IPS DF 19.7 (cell line): ENCODE measurements at places on chromosomes 11 and 22.

DNA sequence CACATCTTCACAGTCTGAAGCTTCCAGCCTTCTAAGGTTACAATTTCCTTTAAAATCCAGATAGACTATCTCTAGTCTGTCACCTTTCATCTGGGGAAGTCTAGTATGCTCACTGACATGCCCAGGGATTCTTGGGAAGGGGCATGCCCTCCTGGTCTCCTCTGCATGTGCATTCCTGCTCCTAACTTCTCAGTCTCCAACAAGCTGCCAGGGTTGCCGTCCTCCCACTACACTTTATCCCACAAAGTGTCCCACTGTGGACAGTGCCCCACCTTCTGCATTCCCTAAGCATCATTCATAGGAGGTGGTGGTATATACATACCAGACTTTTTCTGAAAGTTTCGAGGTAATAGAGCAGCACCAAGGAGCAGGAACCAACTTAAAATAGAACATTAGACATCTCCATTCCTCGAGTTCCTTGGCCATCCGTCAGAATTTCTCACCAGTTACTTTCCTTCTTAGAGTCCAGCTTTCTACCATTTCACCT, 28.7 kb downstream of the EIF3F start:
- DNase-seq = no peak

GRCh38 chr11:413120-414081, 1.4 kb downstream of the SIGIRR start:
- DNase-seq = no peak

- DNase-seq = no peak
These were observed 581.4 kb downstream of the KCNA4 start for GRCh38 chr11:29435421-29435820.

DNA sequence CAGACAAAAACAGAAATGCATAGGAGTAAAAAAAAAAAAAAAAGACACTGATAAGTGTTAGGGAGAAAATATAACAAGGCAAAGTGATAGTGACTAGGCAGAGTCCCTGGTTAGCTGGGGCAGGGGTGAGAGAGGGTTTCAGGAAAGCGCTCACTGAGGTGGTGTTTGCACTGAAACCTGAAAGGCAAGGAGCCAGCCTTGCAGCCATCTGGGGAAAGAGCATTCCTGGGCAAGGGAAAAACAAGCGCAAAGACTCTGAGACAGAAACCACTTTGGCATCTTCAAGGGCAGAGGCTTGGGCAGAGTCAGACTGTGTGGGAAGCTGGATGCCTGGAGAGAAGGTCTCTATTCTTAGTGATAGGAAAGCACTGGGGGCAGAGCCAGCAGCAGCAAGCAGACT, 14.5 kb downstream of the CLMP start:
- DNase-seq = no peak

DNA sequence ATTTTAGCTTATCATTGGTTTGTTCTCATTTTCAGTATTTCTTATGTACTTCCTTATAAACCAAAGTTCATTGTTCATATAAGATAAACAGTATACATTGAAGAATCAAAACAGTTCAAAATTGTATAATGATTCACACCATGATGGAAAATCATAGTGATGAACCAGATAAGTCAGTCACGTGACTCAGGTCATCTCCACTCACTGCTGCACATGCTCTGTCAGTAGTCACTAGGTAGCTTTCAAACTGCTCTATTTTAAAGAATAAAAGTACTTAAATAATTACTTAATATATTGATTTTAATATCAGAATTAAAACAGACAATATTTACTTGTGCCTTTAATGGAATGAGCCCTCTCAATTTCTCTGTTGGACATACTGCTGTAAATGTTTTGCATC, 37.5 kb downstream of the PDHX start:
- no peak for DNase-seq

DNA sequence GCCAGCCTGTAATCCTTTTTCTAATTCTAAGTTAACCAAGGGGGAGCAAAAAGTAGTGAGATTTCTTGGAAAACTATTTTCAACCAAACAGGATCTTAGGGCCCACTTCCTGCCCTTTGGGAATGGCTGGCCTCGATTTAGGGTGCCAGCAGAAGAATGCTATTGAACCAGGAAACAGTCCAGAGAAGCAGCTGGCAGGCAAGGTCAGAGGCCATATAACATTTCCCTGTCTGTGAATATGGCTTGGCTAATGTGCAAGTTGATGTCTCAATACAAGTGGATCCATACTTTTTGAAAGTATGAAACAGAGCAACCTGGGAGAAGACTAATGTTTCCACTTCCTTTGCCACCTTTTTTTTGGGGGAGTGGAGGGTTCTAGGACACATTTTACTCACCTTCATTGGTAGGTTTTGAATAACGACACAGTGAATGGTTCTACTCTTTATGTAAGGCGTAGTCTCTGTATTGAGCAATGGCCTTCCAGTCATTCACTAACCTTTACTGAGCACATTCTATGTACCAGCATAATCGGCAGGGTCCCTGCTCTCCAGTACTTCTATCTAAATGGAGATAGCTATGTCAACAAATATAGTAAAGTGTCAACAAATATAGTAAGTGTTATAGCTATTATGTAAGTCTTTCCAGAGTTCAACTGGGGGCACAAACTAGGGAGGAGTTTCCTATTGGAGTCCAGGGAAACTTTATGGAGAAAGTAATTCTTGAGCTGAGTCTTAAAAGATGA, 34.2 kb upstream of the RRM1 start:
- DNase-seq = no peak

GRCh38 chr22:20748731-20749428, 25.0 kb upstream of the SERPIND1 start:
- DNase-seq = no peak

GRCh38 chr11:96154802-96155520, 188.0 kb downstream of the MAML2 start:
- no peak for DNase-seq

GRCh38 chr11:6455070-6455469, 14.3 kb upstream of the HPX start:
- DNase-seq = no peak

DNA sequence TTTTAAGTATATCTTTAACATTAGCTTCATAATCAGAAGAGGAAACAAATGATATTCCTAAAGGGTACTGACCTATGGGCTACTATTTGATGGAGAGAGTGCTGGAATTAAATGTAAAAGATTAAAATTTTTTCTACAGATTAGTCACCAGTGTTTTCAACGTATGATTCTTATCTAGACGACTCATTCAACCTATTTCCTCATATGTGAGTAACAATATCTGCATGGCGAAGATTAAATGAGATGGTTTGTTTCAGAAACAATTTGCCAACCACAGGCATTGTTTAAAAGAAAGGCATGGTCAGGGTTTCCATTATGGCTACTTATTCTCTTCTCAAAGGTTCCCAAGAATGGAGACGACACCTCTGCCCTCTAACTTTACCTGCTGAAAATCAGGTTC, 20.4 kb downstream of the OR56B4 start:
- no peak for DNase-seq

GRCh38 chr11:41351825-41352224, 107.6 kb downstream of the LRRC4C start:
- no peak for DNase-seq

- DNase-seq = no peak
These were observed 146.1 kb upstream of the C11orf87 start for GRCh38 chr11:109275931-109276330.

DNA sequence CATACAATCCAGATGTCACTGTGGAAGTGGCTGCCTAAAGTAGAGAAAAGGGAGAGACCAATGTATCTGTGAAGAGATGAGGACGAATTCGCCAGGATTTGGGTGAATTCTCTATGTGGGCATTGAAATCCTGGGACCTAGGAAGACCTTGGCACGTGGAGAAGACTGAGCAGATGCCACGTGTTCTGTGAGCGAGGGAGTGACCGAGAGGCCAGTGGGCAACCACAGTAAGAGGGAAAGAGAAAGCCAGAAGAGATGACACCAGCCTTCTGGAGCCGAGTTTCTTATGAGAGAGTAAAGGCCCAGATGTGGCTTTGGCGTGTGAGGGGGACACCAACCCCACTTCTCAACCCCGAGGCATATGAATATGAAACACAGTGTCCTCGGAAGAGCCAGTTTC, 228.1 kb downstream of the BUD13 start:
- DNase-seq = no peak

GRCh38 chr11:72676861-72677341, 2.7 kb upstream of the PDE2A start:
- no peak for DNase-seq

DNA sequence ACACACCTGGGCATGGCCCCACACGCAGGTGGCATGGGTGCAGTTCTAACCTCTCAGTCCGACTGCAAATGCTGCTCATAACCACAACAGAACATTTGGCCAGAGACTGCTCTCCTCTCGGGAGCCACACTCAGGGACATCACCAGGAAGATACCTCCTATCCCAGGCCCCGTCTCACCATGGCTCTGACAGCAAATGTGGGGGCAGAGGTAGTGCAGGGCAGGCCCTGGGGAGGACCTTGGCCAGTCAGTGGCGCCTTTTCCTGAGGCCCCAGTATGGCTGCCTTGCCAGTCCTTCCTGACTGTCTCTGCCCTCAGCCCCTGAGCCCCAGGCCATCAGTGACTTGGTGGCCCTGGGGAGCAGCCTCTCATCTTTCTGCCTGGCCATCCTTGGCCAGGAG, 2.8 kb downstream of the KRTAP5-6 start:
- no peak for DNase-seq

- no peak for DNase-seq
These were observed 30.4 kb downstream of the RTN4R start for GRCh38 chr22:20237480-20238440.

DNA sequence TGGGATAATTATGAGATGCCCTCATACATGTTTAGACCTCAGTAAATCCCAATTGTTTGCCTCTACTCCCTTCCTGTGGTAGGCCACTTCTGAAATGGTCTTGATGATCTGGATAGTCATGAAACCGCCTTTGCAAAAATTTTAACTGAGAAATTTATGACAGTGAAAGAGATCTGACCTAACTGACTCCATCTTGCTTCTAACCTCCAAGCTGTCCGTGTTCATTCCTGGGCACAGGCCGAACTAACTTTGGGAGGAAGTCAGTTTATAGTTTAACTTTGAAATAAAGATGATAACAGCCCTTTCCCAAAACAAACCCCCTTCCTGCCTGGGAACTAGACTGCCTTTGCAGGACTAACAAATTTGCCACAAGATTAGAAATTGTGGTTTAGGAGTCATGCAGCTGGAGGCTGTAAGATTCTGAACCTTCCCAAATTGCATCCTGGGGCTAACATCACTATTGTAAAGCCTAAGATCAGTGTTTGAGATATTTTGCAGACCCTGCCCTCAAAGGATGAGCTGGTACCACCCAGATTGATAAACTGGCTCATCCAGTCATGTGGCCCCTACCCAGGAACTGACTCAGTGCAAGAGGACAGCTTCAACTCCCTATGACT, 19.9 kb upstream of the CTR9 start:
- DNase-seq = no peak

DNA sequence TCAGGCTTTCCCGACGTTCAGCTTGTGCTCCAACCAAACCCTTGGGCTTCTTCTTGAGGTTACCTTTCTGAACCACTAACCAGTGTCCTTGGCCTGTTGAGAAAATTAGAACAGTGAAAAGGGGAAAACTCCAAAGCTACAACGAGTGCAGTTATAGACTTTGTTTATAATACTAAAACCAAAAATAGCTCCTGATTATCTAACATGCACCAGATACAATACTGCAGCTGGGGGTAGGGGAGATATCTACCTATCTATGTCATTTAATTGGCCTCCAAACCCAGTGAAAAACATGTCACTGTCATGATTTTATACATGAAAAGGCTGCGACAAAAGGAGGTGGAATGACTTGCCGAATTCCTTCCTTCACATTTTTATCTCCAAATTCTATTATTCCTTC, 11.9 kb downstream of the XRRA1 start:
- DNase-seq = no peak

DNA sequence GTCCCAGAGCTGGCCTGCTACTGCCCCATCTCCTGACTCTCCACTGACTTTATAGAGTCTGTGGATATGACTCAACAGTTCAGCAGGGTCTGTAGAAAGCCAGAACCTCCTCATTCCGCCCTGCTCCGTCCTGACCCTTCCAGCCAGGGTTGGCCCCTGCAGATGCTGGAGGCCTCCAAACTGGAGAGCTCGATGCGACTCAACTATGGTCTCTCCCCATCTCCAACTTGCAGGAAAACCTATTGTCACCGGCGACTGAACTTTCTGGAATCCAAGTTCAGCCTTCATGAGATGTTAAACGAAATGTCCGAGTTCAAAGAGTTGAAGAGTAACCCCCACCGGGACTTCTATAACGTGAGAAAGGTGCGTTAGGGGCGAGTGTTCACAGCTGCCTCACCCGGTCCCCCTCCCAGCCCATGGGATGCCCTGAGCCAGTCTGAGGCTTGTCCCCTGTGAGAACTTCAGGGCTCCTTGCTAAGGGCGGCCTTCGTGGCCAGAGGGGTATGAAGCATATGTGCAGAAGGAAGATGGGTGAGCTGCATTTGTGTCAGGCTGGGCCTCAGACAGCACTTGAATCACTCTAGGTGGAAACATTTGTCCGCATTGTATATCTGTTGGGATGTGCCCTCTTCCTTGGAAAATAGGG, 32.1 kb downstream of the AMPD3 start:
- no peak for DNase-seq

- DNase-seq = no peak
These were observed 5.1 kb downstream of the PHF21A start for GRCh38 chr11:46116007-46116711.
